ENCODE measurements at places on chromosomes 11 and 22. TPM values are rescaled to one million over a fixed set of nuclear protein-coding genes. Genes with fewer than 3 reads are reported as not detected.

CDC42BPG gene
- total RNA-seq, result 33.8 TPM

ELF5 gene
- 0.61 TPM for total RNA-seq

DENND6B gene
- 12.1 TPM for total RNA-seq

SHISA8 gene
- 2.3 TPM for total RNA-seq

P2RY2 gene
- total RNA-seq, result 19.8 TPM

POTEH gene
- total RNA-seq, result not detected

CASP5 gene
- total RNA-seq, result not detected

PGA5 gene
- not detected for total RNA-seq

CTSD gene
- total RNA-seq, result 735 TPM

OR8G5 gene
- total RNA-seq, result not detected

YPEL1 gene
- total RNA-seq, result 8.3 TPM

DNA sequence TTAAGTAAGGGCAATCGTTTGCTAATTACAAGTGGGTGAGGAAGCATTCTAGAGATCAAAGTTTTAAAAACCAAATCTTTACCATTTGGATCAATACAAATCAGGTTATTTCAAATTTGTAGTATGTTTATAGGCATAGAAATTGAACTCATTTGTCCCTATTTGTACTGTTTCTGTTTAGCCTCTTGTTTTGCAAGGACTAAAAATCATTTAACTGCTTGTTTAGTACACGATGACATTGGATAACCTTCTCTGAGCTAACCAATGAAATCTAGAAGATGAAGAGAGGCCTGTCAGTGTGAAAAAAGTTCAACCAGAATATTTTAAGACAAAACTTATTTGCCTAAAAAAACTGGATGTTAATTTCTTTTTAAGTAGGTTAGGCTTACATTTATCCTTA lies 40.0 kb downstream of the ZC3H12C start:
- DNase-seq, result no peak

DNA sequence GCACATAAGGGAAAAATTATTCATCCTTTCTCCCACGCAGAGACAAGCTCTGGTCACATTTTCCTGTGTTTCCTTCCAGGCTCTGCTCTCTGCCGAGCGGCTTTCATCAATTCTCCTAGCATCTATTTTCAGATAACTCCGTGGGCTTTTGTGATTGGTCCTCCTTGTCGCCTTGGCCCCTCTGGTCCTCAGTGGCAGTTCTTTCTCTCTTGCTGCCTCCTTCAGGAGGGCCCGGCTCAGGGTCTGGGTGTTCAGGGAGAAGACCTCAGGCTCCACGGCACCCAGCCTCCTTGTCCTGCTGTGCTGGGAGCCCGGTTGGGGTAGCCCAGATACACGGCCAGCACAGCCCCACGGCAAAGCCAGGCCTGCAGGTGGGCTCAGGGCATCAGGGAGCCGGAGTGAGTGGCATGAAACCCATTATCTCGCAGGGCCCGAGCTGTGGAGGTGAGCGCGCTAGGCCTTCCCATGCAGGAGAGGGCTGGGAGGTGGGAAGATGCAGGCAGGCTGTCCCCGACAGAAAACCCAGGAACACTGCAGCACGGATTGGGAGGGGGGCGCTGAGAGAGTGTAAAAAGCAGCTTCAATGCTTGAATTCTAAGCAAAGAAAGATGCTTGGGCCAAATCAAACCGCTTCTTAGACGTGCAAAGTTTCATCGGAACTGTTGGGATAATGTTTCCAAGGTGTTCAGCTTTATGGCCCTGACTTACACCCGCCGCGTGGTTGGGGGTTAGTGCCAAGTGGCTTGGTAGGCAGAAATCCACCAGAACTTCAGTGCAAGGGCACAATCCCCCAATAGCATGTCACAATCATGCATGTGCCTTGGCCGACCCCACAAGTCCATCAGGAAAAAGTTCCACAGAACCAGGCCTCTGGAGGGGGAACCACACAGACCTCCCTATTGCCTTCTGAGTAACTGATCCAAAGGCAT lies 81.9 kb upstream of the WNT7B start:
- DNase-seq, result no peak

- peak; percentile 53 for DNase-seq
Observed at GRCh38 chr11:106399076-106399511, 321.6 kb downstream of the AASDHPPT start.

- DNase-seq, result peak; percentile 42
Observed at GRCh38 chr11:28448186-28448585, 340.0 kb downstream of the METTL15 start.

GRCh38 chr22:22408731-22409696 lies 99.5 kb downstream of the ZNF280B start:
- DNase-seq, result no peak

DNA sequence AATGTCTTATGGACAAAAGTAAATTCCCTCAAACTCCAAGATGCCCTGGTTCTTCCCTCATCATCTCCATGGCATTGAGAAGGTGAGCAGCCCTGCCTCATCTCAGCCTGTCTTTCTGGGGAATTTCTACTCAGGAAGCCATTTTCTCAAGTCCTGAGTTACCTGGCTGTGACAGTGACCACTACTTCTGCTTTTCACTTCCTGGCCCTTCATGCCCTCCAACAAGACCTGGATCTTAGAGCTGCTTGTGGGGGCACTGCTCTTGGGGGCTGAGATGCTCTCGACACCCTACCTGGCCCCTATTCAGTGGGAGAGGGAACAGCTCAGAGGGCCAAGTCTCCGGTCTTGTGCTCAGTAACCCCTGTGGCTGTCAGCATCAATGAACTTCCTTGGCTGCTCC lies 5.5 kb upstream of the IGSF22 start:
- no peak for DNase-seq

DNA sequence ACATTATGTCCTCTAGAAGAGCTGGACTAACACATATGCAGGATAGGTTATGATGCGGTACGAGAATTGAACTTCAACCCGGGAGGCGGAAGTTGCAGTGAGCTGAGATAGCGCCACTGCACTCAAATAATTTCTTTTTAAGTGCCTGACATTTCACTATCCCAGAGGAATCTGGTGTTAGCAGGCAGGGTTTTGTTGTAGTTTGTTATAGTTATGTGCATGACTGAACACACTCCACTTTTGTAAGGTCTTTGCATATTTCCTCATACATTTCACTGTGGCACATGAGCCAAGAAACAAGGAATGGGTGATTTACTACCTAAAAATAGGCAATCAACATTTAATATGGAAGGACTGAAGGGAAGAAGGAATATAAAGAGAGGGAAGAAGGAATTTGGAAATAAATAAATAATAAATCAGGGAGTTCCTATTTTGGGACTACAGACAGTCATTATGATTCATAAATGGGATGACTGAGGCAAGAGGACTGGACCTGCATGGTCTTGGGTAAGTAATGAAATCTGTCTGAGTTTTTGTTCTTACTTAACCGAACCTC lies 8.7 kb upstream of the HIPK3 start:
- no peak for DNase-seq

- DNase-seq, result no peak
Observed at GRCh38 chr11:112223754-112224532, 2.3 kb upstream of the PTS start.

GRCh38 chr11:33057284-33057683 lies 17.9 kb downstream of the TCP11L1 start:
- DNase-seq, result no peak

GRCh38 chr22:28029201-28029948 lies 110.3 kb upstream of the PITPNB start:
- DNase-seq, result peak; percentile 76

- DNase-seq, result no peak
Observed at GRCh38 chr11:34387653-34388052, 29.8 kb upstream of the ABTB2 start.

DNA sequence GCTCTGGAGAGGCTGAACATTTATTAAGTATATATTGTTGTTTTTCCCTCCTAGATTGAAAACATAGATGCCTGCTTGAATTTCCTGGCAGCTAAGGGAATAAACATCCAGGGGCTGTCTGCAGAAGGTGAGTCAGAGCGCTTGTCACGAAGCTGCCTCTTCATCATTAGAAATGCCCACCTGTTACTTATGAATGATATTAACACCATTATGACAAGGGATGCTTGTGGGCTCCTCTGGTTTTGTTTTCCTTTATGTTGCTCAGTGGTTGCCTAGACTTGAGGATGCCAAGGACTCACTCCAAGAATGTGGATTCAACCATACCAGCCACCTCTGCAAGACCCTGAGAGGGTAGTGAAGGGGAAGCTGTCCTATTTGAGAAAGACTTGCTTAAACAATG lies 156.2 kb downstream of the NAV2 start:
- no peak for DNase-seq

GRCh38 chr11:128872094-128872493 lies 5.0 kb upstream of the KCNJ1 start:
- DNase-seq, result no peak

GRCh38 chr22:41833369-41834004 lies 582 bp downstream of the SREBF2 start:
- DNase-seq, result no peak

- DNase-seq, result no peak
Observed at GRCh38 chr22:27571463-27572277, 229.9 kb downstream of the MN1 start.

DNA sequence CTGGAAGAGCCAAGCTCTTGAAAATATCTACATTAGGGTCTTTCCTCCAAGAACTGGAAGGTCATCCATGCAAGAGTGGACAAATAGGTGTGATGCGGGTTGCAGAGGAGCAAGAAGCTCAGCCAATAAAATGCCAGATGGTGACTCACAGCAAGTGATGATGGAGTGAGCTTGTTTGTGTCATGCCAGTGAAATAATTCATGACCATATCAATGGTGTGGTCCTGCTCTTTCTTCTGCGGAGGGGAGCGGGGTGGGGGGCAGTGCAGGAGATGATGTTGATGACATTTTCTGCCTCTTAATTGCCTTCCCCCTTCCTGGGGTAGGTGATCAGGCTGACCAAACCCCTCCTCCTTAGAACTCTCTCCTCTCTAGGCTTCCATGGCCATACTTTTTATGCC lies 118.5 kb upstream of the TIMP3 start:
- DNase-seq, result no peak

- no peak for DNase-seq
Observed at GRCh38 chr22:22394591-22394990, 114.0 kb downstream of the ZNF280B start.

DNA sequence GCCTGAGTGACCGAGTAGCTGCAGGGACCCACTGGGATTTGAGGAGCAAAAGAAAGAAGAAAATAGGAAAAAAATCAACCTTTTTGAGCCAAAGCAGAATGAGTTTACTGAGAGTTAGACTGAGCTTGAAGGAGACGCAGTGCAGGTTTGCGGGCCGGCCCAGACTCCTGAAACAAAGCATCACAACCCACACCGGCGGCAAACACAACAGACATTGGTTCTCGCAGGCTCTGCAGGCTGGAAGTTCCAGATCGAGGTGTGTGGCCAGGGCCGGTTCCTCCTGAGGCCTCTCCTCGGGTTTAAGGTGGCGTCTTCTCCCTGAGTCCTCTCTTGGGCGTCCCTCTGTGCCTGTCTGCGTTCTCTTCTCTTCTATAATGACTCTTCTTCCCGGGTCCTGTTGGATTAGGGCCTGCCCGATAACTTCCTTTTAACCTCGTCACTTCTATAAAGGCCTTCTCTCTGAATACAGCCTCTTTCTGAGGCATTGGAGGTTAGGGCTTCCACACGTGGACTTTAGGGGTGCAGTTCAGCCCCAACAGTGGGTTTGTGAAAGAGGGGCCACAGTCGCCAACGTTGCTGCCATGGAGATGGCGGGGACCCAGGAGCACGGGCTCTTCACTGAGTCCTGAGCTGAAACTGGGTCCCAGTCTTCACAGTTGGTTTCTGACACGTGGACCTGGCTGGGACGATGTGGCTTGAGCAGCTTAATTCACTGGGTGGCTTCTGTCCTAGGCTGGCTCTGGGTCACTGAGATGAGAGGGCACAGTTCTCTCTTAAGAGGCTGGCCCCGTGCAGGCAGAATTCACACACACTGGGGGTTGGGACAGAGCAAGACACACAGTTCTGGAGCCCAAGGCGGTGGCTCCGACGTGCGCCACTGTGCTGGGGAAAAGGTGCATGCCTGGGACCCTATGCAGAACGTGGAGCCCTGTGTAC lies 1047.7 kb downstream of the BRD1 start:
- DNase-seq, result no peak

DNA sequence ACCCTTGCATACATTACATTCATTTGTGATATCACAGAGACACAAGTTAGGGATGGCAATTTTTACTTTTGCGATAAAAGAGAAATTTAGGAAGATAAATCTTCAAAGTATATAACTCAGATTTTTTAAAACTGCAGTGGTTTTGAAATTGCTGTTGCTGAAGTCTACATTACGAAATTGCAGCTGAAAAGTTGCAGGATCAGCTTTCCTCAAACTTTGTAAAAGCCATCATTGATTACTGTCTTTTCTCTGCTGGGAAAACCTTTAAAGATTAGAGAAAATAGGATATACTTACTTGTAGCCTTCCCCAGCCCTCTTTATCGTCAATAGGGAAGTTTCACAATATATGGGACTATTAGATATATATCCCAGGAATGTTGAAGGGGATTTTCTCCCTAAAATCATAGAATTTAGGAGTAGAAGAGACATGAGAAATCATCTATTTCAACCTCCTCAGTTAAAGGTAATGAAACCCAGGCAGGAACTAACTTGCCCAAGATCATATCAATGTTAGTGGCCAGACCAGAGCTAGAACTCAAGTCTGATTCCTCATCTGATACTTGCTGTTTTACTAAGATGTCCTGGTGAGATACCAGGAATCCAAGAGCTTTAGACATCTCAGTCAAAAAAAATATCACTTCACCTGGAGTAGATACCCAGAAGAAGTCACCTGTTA lies 10.4 kb upstream of the AGBL2 start:
- DNase-seq, result no peak

DNA sequence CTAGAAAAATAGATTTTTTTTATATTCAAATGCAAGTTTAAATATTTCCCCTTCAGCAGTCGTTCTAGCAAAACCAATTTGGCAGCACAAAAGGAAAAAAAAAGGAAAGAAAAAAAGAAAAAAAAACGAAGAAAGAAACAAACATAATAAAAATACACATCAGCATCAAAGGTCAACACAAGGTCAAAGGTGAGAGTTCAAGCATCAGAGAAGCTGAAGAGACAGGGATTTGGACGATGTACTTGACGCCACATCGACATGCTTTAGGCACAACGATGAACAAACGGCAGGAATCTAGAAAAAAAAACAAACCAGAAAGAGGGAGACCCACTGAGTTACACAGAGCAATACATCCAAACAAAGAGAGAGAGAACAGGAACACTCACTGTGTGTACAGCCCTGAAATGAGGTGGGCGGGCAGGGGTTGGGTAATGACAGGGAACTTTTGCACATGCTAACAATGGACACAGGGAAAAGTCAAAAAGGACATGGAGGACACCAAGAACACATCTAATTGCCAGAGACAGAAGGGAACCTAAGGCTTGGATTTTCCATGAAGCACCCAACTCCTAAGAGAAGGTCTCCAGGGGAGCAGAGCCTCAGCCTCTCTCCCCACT lies 19.8 kb upstream of the RAPSN start:
- no peak for DNase-seq

DNA sequence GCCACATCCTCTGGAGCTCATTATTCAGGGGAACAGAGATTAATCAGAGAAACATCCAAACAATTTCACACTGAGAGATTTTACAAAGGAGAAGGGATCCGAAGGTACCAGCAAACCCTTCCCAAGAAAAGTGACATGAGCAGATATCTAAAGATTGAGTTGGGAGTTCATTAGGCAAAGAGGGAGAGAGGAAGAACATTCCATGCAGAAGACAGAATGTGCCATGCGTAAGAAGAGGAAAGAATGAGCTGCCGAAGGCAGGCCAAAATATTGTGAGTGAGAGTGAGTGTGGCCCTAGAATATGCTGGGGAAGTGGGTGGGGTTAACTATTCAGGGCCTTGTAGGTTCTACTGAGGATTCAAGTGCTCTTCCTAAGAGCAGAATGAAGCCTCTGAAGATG lies 50.0 kb upstream of the LYVE1 start:
- DNase-seq, result no peak

- DNase-seq, result no peak
Observed at GRCh38 chr11:111463276-111463675, 48.9 kb downstream of the BTG4 start.

Measured in PC-9 (cell line).